ENCODE measurements at places on chromosomes 16 and 17. TPM values are rescaled to one million over a fixed set of nuclear protein-coding genes. Genes with fewer than 3 reads are reported as not detected.

The VWA3A gene
- total RNA-seq, result 0.08 TPM

The SALL1 gene
- 0.07 TPM for total RNA-seq

The OR4D1 gene
- total RNA-seq, result 0.03 TPM

The LRRC59 gene
- 233 TPM for total RNA-seq

The ARL5C gene
- not detected for total RNA-seq

The CCL17 gene
- total RNA-seq, result not detected

The DUSP3 gene
- 63.0 TPM for total RNA-seq

The DPEP3 gene
- total RNA-seq, result not detected

The SLC5A11 gene
- total RNA-seq, result 0.66 TPM

The GPR179 gene
- total RNA-seq, result 0.03 TPM

The C16orf46 gene
- 0.78 TPM for total RNA-seq

The ATP6V0C gene
- total RNA-seq, result 266 TPM

The KCNG4 gene
- not detected for total RNA-seq

The CLDN7 gene
- 0.69 TPM for total RNA-seq

The ACSM2B gene
- total RNA-seq, result not detected

The SLC5A10 gene
- 0.17 TPM for total RNA-seq

The ADAMTS18 gene
- total RNA-seq, result 0.01 TPM

The TMEM114 gene
- not detected for total RNA-seq

The CCL8 gene
- total RNA-seq, result not detected
